ENCODE measurements at places on chromosomes 11 and 22.
A peak's percentile ranks its signal among the peaks of the same experiment; 100 is the strongest.

DNA sequence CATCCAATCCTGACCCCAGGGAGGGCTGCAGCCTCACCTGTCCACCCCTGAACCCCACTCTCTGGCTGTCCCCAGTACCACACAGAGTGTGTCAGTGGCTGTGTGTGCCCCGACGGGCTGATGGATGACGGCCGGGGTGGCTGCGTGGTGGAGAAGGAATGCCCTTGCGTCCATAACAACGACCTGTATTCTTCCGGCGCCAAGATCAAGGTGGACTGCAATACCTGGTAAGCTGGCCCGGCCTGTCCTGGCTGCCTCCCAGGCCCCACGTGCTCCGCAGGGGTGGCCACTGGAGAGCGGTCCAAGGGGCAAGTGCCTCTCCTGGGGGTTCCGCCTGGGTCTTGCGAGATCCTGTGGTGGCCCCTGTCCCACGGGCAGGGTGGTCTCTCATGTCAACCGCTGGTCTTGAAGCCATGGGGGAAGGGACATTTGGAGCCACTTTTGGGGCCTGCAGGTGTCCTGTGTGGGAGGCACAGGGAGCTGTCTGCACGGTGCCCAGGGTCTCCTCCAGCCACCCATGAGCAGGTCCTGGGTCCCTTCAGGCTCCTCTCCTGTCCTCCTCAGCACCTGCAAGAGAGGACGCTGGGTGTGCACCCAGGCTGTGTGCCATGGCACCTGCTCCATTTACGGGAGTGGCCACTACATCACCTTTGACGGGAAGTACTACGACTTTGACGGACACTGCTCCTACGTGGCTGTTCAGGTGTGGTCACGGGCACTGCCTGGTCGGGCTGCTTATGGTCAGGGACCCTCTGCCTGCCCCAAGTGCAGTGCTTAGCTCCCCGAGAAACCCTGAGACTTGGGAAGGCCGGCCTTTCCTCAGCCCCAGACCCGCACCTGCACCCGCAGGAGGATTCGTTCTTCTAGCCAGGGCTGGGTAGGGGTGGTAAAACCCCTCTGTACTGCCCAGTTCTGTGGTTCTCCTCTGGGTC is 11.8 kb downstream of the MUC2 start:
- DNase-seq = no peak

DNA sequence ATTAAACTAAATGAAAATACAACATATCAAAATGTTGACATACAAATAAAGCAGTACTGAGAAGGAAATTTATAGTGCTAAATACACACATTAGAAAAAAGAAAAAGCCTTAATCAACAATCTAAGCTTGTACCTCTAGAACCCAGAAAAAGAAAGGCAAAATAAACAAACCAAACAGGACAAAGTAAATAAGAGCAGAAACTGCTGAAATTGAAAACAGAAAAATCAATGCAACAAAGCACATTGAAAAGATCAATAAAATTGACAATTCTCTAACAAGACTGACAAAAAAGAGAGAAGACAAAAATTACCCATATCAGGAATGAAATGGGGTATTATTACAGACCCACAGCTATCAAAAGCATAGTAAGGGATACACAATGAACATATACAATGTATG is 21.0 kb downstream of the DCUN1D5 start:
- DNase-seq = no peak

- DNase-seq = no peak
These were observed 10.5 kb downstream of the EMID1 start for GRCh38 chr22:29216011-29216872.

- DNase-seq = no peak
These were observed 315.0 kb downstream of the BRD1 start for GRCh38 chr22:49512487-49513165.

DNA sequence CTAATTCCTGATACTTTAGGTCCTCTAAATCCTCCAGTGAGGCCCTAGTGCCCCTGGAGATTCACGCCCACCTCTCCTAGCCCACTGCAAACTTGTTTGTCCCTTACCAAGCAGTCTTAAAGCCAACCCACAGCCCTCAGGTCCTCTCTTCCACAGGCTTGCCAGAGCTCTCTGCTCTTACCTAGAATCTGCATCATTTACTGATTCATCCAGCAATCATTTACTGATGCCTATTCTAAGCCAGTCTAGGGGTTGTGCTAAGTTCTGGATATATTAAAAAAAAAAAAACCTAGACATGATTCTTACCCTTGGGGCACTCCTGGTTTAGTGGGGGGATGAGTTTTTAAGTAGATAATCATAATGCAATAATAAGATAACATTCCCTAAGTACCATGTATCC is 43.0 kb upstream of the PLET1 start:
- no peak for DNase-seq

DNA sequence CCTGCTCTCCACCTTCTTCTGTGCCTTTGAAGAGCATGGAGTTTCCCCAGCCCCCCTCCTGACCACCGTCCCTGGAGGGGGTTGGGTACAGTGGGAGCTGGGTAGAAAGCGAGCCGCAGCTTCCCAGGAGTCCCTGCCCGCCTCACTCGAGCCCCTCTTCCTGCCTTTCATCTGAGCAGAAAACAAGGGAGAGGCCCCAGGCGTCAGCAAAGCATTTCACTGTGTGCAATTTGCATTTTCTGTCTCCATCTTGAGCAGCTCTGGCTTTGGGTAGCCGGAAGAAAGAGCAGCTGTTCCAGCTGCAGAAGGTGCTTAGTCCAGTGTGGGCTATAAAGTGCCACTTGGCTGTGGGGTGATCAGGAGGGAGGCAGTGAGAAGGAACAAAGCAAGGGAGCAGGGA is 229.7 kb downstream of the CEP164 start:
- DNase-seq = no peak

- DNase-seq = no peak
These were observed at the start of gene TIMP3 for GRCh38 chr22:32801537-32802236. Gene TIMP3 (plus strand): TSS chr22:32801705. CDS start chr22:32802002, 297 bp downstream.

DNA sequence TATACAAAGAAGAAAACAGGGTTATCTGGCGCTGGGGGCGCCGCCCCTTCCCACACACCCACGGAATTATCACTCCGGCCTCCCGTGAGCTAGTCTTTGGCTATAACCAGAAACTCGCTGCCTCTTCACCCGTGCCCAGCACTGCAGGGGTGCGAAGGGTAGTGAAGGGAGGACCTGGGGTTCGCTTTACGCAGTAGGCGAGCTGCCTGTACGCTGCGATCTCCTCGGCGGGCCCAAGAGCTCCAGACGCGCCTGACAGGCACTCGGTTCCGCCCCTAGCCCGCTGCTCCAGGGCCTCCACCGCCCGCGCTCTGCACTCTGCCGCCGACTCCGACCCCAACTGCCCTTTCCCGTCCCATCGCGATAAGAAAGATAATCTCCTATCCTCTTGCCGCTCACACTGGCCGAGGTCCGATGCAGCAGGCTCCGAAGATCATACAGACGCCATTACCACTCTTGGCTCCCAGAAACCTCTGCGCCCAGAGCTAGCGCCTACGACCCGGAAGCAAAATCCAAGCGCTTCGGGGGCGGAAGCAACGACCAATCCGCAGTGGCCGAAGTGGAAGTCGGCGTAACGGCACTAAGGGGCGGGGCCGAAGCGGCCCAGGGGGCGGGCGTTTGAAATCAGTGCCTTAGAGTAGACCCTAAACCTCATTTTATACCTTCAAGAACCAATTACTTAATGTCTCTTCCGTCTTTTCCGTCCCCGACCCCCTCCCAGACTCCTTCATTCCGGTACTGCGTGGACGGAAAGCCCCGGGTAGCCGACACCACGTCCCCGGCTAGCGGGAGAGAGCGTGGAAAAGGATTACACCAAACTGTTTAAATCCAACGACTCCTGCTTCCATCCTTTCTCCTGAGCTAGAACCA is at the start of the genes CWC15 and KDM4D:
Gene CWC15, minus strand, starts transcription at position 458 of the 870 bp plus-strand sequence. CDS start 1,371 bp downstream, outside the sequence.
Gene KDM4D, plus strand, starts transcription at position 611 of the 870 bp plus-strand sequence. CDS start 23,664 bp downstream, outside the sequence.
- peak; percentile 92 for DNase-seq

- DNase-seq = no peak
These were observed 90.6 kb upstream of the FGF3 start for GRCh38 chr11:69909561-69910518.

DNA sequence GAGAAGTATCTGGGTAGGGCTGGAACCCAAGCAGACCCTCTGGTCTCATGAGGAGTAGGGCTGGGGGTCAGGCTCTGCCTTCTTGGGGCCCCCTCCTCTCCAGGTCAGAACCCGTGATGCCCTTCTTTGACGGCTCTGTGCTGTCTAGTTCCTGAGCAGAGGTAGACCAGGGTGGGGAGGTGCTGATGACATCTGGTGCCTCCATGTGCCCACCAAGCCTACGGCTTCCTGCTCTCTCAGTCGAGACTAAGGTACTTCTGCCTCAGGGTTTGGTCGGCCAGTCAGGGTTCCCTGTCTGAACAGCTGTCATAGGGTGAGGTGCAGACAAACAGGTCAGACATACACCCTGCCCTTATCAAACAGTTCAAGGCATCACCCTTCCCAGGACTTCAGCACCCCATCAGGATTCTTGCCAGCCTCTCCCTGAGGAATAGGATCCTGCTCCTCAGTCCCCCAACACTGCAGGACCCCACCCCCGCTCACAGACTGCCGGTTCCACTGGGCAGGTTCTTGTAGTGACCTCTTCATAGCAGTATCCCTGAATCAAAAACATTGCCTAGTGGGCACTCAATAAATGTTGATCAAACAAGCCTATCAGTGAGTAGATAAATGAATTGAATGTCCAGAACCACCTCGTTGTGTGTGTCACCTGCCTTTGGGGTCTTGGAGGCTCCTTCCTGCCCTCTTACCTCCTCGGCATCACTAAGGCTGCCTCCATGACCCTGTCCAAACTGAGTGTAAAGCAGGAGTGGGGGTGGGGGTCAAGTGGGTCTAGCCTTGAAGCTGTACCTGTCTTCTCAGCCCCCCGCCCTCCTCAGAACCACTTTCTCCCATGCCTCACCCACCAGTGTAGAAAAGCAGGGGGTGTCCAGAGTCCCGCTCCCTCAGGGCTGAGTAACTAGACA is 158.2 kb downstream of the BUD13 start:
- DNase-seq = no peak

GRCh38 chr22:36136988-36137387 is 23.6 kb downstream of the APOL3 start:
- no peak for DNase-seq

DNA sequence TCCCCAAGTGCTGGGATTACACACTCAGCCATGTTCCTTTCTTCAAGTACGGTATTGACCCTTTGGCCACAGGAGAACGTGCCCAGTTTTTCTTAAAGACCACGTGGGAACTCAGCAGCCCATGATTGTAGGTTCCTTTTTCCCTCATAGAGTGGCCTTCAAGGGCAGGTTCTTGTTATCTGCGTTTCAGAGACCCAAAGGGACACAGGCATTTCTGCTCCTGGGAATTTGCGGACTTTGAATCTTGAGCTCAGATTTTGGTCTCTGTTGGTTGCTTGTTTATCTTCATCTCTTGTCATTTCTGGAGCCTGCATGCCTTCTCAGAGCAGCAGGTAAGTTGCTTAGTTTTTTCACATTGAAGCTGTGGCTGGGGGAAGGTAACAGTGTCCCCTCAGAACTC is 12.0 kb downstream of the MARK2 start:
- DNase-seq = no peak

DNA sequence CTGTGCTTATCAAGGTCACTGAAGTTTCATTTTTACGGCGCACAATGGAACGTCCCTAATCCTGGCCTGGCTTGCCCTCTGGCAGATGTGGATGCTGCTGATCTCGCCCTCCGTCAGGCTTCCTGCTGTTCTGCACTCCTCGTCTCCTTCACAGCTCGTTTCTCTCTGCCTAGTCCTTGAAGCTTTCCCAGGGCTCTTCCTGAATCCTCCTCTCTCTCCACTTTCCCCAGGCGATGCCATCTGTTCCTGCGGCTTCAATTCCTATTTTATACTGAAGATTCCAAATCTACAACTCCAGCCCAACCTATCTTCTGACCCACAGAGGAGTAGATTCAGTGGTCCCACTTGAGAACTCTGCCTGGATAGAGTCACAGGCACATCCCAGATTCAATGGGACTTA is 14.2 kb downstream of the SLC22A8 start:
- no peak for DNase-seq
